ENCODE measurements at places on chromosomes 5 and 9.

GRCh38 chr5:179411161-179411841 is 66.0 kb upstream of the ADAMTS2 start:
- H3K36me3 ChIP-seq: no peaks in the 10 kb centered on the region
- DNase-seq: no peak
- no peak overlapping the region for H3K27ac ChIP-seq
- H3K4me1 ChIP-seq: no peaks in the 10 kb centered on the region
- H3K27me3 ChIP-seq: no peaks in the 10 kb centered on the region

DNA sequence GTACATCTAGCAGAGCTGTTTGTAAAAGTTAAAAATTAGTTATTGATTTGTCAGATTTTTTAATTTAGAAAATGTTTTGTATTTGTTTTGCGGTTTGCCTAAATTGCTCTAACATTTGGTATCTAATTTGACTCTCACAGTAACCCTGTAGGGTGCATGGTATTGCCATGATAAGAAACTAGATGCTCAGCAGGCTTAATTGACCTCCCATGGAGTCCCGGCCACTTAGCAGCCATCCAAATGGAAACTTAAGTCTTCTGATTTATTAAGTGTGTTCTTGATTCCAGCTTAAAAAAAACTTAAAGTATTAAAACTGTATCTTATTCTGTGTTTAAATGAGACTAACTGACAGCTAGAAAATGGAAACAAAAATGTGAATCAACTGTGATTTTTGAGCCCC is 54.5 kb downstream of the CAST start:
- DNase-seq: no peak
- no peaks in the 10 kb centered on the region for H3K27me3 ChIP-seq
- no peak overlapping the region for H3K27ac ChIP-seq
- no peaks in the 10 kb centered on the region for H3K36me3 ChIP-seq
- no peak overlapping the region for H3K4me3 ChIP-seq
- no peaks in the 10 kb centered on the region for H3K4me1 ChIP-seq

GRCh38 chr5:55003432-55004065 is 18.2 kb upstream of the ESM1 start:
- H3K27me3 ChIP-seq: no peaks in the 10 kb centered on the region
- no peak overlapping the region for H3K4me3 ChIP-seq
- no peak overlapping the region for H3K27ac ChIP-seq
- no peaks in the 10 kb centered on the region for H3K36me3 ChIP-seq
- peaks cover 12% of the 10 kb centered on the region for H3K4me1 ChIP-seq

GRCh38 chr5:116062352-116062751 is 22.5 kb upstream of the COMMD10 start:
- H3K27me3 ChIP-seq: peaks cover 15% of the 10 kb centered on the region
- no peak for DNase-seq
- H3K27ac ChIP-seq: no peak overlapping the region

GRCh38 chr9:133953976-133954709 is 38.0 kb downstream of the VAV2 start:
- H3K4me3 ChIP-seq: no peak overlapping the region
- DNase-seq: no peak
- H3K27me3 ChIP-seq: no peaks in the 10 kb centered on the region

- H3K27me3 ChIP-seq: peaks cover 7% of the 10 kb centered on the region
- DNase-seq: no peak
- no peaks in the 10 kb centered on the region for H3K4me1 ChIP-seq
- H3K36me3 ChIP-seq: no peaks in the 10 kb centered on the region
Observed at GRCh38 chr5:179486596-179487051, 63.7 kb upstream of the RUFY1 start.

GRCh38 chr5:115050866-115051265 is 118.8 kb downstream of the TRIM36 start:
- H3K27me3 ChIP-seq: no peaks in the 10 kb centered on the region
- no peak overlapping the region for H3K4me3 ChIP-seq
- H3K4me1 ChIP-seq: no peaks in the 10 kb centered on the region
- no peak for DNase-seq
- H3K36me3 ChIP-seq: no peaks in the 10 kb centered on the region

DNA sequence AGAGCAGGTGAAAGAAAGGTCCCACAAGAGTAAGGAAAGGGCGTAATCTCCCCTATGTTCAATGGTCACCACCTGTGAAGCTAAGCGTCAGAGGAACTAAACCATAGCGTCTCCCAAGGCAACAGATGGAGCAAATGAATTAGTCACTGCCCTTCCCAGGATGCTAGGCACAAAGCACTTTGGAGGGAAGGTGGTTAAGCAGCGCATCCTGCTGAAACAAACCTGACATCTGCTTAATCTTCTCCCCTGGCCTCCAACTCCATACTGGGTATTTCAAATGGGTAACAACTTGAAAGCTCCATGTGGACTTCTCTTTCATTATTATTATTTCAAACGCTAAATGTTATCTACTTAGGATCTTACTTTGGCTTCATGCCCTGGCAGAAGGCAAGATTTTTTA is 227.3 kb downstream of the MLLT3 start:
- H3K4me1 ChIP-seq: no peaks in the 10 kb centered on the region
- H3K4me3 ChIP-seq: no peak overlapping the region
- no peak for DNase-seq
- no peaks in the 10 kb centered on the region for H3K27me3 ChIP-seq

- H3K27ac ChIP-seq: no peak overlapping the region
- no peak overlapping the region for H3K4me3 ChIP-seq
- H3K36me3 ChIP-seq: no peaks in the 10 kb centered on the region
- H3K4me1 ChIP-seq: no peaks in the 10 kb centered on the region
Observed at GRCh38 chr9:547314-547713, 294.2 kb upstream of the DMRT1 start.

- no peak overlapping the region for H3K27ac ChIP-seq
- H3K27me3 ChIP-seq: peaks cover 7% of the 10 kb centered on the region
- H3K4me3 ChIP-seq: no peak overlapping the region
- no peaks in the 10 kb centered on the region for H3K4me1 ChIP-seq
- no peak for DNase-seq
Observed at GRCh38 chr9:99414321-99414720, 192.2 kb downstream of the SEC61B start.

DNA sequence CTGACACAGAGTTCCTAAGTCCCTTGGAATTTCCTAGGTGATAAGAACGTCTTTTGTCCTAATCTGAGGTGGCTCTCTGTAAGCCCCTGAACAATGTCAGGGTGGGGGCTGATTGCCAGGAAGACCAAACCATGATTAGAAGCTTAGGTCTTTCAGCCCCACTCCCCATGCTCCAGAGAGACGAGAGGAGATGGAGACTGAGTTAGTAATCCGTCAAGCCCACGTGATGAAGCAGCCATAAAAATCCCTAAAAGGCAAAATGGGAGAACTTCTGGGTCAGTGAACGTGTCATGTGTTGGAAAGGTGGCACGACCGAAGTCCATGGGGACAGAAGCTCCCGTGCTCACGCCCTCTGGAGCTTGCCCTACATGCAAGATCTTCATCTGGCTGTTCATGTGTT is 85.6 kb downstream of the RAD23B start:
- no peaks in the 10 kb centered on the region for H3K27me3 ChIP-seq
- H3K4me1 ChIP-seq: no peaks in the 10 kb centered on the region
- no peaks in the 10 kb centered on the region for H3K36me3 ChIP-seq
- no peak overlapping the region for H3K4me3 ChIP-seq
- no peak for DNase-seq
- no peak overlapping the region for H3K27ac ChIP-seq

- H3K4me3 ChIP-seq: no peak overlapping the region
- peaks cover 58% of the 10 kb centered on the region for H3K36me3 ChIP-seq
- peaks cover 23% of the 10 kb centered on the region for H3K4me1 ChIP-seq
Observed at GRCh38 chr5:43608406-43608805, 5.4 kb downstream of the NNT start.

DNA sequence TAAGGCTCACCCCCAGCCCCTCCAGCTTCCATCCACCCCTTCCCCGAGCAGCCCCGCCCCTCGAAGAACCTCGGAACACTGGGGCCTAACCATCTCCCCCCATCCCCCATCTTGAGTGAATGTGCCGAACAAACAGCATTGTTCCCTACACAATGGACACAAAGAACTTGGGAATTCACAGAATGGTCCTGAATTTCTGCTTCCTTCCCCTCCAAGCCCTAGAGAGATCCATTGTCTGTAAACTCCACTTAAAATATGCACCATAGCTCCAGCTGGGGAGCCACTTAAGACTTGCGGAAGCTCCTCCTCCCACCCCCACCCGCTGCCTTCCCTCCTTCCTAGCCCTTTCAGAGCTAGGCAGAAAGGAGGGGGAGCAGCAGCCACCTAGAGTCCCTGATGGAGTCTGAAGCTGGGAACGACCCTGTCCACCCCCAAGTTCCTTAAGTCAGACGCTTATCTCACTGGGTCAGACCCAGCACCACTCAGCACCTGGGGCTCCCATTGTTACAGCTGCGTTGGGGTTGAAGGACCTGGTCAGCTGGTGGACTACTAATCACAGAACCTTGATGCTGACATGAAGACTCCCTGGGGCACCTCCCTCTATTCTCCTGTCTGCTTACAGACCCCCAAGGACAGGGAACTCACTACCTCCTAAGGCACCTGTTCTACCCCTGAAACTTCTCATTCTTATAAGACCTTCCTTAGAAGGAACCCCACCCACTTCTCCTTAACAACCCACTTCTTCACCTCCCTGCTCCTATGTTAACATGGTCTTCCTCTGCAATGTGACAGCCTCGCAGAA is 61.4 kb downstream of the PCDH1 start:
- no peaks in the 10 kb centered on the region for H3K36me3 ChIP-seq
- peaks cover 4% of the 10 kb centered on the region for H3K27me3 ChIP-seq
- no peaks in the 10 kb centered on the region for H3K4me1 ChIP-seq
- no peak overlapping the region for H3K27ac ChIP-seq
- no peak overlapping the region for H3K4me3 ChIP-seq

GRCh38 chr5:165334201-165334600 is 1828.8 kb downstream of the MAT2B start:
- H3K36me3 ChIP-seq: no peaks in the 10 kb centered on the region
- H3K4me1 ChIP-seq: no peaks in the 10 kb centered on the region
- H3K4me3 ChIP-seq: no peak overlapping the region

DNA sequence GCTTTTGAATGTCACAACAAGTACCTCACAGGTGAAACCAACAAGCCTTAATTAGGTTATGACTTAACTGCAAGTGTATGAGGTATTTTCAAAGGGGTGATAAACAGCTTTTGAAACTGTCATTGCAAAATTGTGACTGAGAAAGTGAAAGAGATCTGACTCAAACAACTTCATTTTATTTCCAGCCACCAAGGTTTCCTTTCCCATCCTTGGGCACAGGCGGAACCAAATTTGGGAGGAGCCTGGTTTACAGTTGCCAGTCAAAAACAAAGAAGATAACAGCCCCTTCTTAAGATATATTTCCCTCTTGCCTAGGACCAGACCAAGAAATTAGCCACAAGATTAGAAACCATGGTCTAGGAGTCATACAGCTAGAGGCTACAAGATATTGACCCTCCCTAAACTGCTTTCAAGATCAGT is 417.1 kb downstream of the CSNK1G3 start:
- DNase-seq: no peak
- no peak overlapping the region for H3K4me3 ChIP-seq
- no peak overlapping the region for H3K27ac ChIP-seq
- no peaks in the 10 kb centered on the region for H3K27me3 ChIP-seq
- no peaks in the 10 kb centered on the region for H3K36me3 ChIP-seq

DNA sequence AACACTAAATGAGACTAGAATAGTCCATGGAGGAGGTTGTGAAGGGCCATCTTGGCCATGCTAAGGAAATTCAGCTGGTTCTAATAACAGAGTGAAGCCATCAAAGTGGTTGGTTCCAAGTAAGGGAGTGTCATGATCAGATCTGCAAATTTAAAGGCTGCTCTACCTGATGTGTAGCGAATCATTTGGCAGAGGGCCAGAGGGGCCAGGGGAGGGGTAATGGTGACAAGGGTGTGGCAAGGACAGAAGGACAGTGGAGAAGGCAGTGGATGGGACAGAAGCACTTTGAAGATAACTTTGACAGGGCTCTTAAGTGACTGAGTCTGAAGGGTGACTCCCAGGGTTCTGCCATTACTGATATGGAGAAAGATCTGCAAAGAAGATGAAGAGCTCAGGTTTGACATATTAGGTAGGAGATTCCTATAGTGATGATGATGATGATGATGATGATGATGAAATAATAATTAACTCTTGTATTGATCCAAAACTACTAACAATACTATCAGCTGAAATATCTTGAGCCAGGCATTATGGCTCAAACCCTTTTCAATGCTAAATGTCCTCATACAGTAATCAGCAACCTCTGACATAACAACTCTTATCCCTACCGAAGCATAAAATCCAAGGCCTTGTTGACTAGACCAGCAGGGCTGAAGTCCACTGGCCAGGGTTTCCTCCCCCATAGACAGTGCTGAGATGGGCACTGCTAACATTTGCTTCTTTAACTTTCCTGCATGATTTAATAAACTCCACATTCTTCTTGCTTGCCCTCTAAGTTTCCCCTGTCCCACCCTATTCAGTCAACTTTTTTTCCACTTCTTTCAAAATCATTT is 20.0 kb downstream of the KIAA1191 start:
- H3K4me3 ChIP-seq: no peak overlapping the region
- H3K36me3 ChIP-seq: peaks cover 39% of the 10 kb centered on the region
- H3K4me1 ChIP-seq: no peaks in the 10 kb centered on the region
- H3K27ac ChIP-seq: no peak overlapping the region
- no peak for DNase-seq

GRCh38 chr5:180605554-180606214 is 14.4 kb upstream of the SCGB3A1 start:
- no peak overlapping the region for H3K4me3 ChIP-seq
- no peaks in the 10 kb centered on the region for H3K27me3 ChIP-seq
- H3K36me3 ChIP-seq: no peaks in the 10 kb centered on the region
- H3K27ac ChIP-seq: no peak overlapping the region
- DNase-seq: peak; percentile 73

DNA sequence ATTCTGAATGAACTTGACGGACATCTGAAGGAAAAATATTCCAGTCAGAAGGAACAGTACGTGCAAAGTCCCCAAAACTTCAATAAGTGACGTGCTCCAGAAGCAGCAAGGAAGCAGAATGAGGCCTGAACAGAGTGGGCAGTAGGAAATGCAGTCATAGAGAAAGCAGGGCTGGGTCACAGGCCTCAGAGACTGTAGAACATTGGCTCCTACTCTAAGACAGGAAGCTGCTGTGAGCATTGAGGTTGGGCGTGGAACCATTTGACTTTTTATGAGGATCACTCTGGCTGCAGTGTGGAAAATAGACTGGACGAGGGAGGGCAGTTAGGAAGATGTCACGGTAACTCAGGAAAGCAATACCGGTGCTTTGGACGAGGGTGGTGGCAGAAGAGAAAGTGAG is 64.0 kb downstream of the DOCK8 start:
- no peak overlapping the region for H3K4me3 ChIP-seq
- H3K27me3 ChIP-seq: no peaks in the 10 kb centered on the region
- H3K27ac ChIP-seq: peak overlapping the region; percentile 71

GRCh38 chr9:97307091-97307490 is 368 bp upstream of the CCDC180 start:
- H3K36me3 ChIP-seq: no peaks in the 10 kb centered on the region
- no peak overlapping the region for H3K4me3 ChIP-seq
- H3K27me3 ChIP-seq: no peaks in the 10 kb centered on the region
- no peaks in the 10 kb centered on the region for H3K4me1 ChIP-seq
- DNase-seq: no peak
- H3K27ac ChIP-seq: no peak overlapping the region

DNA sequence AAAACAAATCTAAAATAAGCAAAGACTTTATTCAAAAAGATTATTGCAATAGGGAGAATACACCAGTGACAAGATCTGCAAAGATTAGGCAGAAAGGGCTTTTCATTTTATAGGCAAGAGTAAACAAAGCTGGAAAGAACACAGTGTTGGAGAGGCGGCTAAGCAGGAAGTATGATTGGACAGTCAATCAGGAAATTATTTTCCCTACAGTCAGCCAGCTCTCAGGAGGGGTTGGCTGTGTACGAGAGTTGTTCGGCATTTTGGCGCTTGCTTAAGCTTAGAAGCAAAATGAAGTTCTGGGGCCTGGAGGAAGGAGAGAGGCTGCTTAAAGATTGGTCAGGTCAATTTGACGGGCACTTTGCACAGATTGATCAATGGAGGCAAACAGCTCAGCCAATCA is 1030.5 kb downstream of the TLE4 start:
- no peak overlapping the region for H3K27ac ChIP-seq
- H3K36me3 ChIP-seq: no peaks in the 10 kb centered on the region
- H3K4me3 ChIP-seq: no peak overlapping the region
- DNase-seq: no peak
- H3K4me1 ChIP-seq: no peaks in the 10 kb centered on the region
- H3K27me3 ChIP-seq: no peaks in the 10 kb centered on the region
